Fibroblast of upper back skin (primary cell): ENCODE measurements at places on chromosomes 13 and 19.

DNA sequence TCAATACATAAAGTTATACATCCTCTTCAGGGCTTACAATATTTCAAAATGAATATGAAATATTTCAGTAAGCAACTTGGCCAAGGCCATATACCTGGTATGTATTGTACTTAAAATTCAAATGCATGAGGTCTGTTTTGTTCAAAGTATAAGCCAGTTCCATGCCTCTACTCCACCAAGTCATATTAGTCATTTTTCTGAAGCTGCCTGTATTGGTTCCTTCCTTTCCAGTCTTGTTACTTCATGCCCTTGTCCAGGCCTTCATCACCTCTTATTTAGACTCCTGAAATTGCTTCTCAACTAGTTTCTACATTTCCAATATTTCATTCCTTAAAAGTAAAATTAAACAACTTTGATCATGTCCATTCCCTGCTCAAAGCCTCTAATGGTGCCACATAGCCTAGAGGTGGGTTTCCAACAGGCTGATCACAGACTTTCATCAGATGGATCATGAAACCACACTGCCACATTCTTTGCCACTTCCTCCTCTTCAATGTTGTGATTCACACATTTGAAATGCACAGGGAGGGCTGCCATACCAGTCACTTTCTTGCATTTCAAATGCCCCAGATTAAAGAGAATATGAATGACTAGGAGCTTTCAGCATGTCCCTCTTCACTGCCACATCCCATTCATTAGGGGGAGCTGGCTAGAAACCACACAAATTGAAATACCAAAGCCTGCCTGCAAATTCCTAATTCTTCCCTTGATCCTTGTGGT is 424.1 kb upstream of the DACH1 start:
- DNase-seq = peak; percentile 95

DNA sequence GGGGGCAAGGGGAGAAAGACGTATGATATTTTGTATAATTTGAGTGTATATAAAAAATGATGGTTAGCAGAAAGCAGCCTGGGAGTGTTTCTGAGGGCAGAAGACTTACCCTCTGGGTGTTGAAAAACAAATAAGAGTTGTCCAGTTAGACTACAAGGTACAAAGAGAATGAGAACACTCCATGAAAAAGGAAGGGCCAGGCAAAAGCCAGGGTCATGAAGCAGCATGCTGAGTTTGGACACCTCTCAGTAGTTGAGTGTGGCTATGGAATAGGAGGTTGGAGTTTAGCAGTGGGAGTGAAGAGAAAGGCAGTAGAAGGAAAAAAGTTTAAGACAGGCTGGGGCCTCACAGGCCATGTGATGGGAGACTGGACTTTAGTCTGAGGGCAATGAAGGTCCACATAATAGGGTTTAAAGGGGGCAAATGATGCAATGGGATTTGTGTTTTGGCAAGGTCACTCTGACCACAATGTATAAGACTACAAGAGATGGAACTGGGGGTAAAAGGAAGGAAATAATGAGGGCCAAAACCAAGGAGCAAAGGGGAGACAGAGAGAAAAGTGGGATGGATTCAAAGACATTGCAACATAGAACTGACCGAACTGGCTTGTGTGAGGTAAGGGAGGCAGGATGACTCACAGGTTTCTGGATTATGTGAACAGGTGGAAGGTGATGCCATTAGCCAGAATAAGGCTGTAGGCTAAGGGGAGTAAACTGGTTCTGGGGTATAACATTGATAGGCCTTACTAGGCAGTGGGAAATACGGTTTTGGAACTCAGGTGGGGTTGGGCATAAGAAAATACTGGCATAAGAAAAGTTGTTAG is 76.6 kb downstream of the SERP2 start:
- no peak for DNase-seq

- peak; percentile 22 for DNase-seq
Observed at GRCh38 chr13:110444226-110444653, 117.3 kb downstream of the RAB20 start.

GRCh38 chr19:19749908-19750841 is 17.3 kb upstream of the ZNF14 start:
- DNase-seq = no peak

- no peak for DNase-seq
Observed at GRCh38 chr19:33653684-33654083, 31.9 kb downstream of the CHST8 start.

GRCh38 chr19:15239337-15239949 is 7.2 kb upstream of the EPHX3 start:
- DNase-seq = no peak

DNA sequence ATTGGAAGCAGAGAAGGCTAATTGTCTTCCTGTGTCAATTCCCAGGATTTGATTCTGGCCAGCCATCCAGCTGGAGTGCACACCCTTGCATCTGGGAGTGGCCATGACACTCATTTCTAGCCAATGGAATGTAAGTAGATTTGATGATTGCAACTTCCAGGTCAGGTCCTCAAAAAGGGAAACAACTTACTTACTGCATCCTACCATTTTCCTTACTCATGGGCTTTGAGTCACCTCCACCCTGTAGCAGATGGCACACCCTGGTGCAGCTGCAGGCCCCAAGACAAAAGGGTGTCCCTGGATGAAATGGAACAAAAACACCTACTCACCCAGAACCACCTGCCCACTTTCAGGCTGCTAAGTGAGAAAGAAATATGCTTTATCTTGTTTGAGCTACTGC is 27.3 kb upstream of the MPHOSPH8 start:
- no peak for DNase-seq
